Cerebellar cortex (tissue), 1 donor: ENCODE measurements at places on chromosomes 4 and X.

- DNase-seq, result no peak
Observed at GRCh38 chr4:7855731-7856130, 83.9 kb downstream of the AFAP1 start.

DNA sequence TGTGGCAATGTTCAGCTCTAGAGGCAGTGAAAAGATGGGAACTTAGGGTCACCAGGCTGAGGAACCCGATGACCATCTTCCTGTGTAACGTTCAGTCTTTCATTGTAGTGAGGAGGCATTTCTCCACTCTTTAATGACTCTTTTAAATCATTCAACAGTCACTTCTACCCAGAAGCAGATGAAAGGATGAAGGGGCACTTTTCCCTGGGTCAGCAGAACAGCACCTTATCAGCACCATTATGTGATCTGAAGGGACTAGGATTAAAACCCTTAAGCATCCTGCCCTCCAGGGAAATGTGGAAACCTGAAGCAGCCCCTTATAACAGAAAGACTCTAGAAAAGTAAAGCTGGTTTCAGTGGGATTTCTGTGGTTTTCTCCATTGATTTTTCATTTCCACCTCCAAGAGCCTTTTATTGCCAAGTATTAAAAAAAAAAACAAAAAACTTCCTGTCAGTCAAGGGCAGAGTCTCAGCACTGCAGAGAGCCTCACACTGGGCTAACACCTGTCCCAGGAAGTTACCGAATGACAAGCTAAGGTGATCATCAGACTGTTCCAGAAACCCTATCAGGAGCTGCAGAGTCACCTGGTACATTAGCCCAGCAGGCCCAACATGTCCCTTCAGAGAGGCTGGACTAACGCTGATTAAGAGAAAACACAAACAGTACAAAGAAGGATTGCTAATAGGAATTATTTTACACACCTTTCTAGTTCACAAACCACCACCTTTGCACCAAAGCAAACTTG lies 185.9 kb downstream of the SHROOM3 start:
- peak; percentile 97 for DNase-seq

GRCh38 chr4:2072971-2073807 lies 14.1 kb downstream of the NAT8L start:
- no peak for DNase-seq

DNA sequence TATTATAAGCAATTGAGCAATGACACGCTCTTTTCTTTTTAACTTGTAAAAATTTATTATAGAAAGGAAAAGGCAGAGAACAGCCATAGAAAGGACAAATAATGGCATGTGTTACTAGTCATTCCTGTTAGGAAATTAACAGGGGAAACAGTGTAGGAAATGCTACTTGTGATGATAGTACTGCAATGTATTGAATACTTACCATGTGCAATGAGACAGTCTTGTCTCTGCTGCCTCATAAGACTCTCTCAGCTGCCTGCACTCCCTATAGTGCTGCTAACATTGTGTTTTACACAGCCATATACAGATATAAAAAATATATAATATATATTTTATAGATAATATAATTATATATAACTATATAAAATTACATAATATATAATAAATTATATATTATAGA lies 62.3 kb upstream of the SHOX start:
- DNase-seq, result no peak

DNA sequence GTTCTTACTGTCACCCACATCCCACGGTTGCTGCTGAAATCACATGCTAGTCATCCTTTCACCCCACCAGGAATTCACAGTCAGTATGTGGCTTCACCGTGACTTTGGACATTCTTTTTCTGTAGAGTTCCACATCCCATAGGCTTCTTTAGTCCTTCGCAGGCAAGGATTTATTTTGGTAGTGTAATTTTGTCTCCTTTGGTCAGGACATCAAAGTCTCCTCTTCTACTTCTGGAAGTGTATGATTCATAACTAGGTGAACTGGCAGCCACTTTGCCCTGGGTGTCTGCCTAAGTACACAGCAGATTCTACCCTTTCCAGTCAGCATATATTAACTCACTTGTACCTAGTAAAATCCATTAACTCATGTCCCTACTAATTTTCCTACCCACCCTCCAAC lies 38.3 kb upstream of the MMAA start:
- no peak for DNase-seq

- DNase-seq, result no peak
Observed at GRCh38 chrX:77786365-77786680, 307 bp upstream of the ATRX start.

DNA sequence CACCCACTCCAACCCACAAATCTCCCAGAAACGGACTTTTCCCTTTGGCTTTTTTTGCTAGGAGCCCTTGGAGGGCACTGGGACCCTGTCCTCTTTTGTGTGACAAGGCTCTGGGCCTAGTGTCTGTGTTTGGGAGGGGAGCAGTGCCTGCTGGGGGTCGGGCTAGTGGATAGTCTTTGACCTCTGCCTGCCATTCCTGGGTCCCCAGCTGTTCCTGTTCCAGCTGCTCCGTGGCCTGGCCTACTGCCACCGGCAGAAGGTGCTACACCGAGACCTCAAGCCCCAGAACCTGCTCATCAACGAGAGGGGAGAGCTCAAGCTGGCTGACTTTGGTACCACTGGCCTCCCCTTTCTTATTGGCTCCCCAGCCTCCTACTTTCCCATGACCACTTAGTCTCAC lies 6.7 kb upstream of the USP11 start:
- DNase-seq, result no peak

GRCh38 chrX:9560219-9560618 lies 95.4 kb downstream of the TBL1X start:
- no peak for DNase-seq

DNA sequence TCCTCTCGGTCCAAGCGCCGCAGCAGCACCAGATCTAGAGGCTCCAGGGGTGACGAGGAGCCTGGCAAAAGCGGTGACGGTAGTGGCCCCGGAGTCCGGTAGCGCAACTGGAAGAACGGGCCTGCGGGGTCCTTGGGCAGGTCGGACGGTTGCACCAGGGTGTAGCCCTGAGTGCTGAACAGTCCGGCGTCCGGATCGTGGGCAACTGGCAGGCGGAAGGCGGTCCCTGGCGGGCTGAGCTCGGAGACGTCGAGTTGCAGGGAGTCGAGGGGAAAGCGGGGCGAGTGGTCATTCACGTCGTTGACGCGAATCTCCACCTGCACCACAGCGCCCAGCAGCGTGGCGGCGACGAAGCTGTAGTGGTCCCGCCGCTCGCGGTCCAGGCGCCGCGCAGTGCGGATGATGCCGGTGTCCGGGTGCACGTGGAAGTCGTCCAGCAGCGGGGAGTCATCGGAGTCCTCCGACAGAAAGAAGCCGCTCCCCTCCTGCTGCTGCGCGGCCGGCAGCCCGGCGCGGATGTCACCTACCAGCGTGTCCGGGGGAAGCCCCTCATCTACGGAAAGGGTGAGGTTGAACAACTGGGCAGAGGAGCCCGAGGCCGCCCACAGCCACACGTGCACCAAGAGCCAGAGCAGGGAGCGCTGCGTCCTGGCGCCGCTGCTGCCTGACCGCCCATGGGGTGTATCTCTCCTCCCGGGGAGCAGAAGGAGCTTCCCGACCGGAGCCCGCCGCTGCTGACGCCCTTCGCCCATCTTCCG lies 837 bp downstream of the DCHS2 start:
- no peak for DNase-seq

DNA sequence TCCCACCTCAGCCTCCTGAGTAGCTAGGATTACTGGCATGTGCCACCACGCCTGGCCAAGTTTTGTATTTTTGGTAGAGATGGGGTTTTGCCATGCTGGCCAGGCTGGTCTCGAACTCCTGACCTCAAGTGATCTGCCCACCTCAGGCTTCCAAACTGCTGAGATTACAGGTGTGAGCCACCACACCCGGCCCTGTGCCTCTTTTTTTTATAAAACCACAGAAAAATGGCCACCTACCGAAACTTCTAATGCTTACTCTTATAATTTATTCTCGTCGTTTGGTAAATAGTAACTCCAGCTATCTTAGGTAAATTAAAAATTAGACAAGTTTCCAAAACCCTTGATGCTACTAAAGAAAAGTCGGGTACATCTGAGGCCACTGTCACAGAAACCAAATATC lies 54.4 kb downstream of the IRF2 start:
- DNase-seq, result no peak

- no peak for DNase-seq
Observed at GRCh38 chrX:13128104-13128503, 83.7 kb upstream of the FAM9C start.

GRCh38 chrX:132614297-132614696 lies 125.5 kb upstream of the MBNL3 start:
- DNase-seq, result no peak

- peak; percentile 58 for DNase-seq
Observed at GRCh38 chrX:47562615-47563243, 1.7 kb downstream of the ARAF start.

DNA sequence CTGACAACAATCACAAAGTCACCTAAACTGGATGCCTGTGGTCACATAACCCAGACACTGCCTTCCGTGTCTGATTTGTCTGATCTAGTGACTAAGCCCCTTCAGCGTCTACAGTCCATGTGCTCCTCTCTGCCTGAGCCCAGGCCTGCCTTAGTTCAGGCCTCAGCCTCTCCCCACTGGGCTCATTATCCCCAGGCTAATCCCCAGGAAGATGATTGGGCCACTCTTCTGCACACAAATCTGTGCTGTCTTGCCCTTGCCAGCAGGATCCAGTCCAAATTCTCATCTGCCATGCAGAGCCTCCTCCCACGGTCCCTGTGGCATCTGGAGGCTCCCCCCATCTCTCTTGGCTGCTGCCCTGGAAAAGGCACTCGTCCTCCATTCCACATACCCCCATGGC lies 96.5 kb downstream of the SLC2A9 start:
- no peak for DNase-seq

- no peak for DNase-seq
Observed at GRCh38 chr4:81404294-81404693, 67.4 kb downstream of the RASGEF1B start.

DNA sequence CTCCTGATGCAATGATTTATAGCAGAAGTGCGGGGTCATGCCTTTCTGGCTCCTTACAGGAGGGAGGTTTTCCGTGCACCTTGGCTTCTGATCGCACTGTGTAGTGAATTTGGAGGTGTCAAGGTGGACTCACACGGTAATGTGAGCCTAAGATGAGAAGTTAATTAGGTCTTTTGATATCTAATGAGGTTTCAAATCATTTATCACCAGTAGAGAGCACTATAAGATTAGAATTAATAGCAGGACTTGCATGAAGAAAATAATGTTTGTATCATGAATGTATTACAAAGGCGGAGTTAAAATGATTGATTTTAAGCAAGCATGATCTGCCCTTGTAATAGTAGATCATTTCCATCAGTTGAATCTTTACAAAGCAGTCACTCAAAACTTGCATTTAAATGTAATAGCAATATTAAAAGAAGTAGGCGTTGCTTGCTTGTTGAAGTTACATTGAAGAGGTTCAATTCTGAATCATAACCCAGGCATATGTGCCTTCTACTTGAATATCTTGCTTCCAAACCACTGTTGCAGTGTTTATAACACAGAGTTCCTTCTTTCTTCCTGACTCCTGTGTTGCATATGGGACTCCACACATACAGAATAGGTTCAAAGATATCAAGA lies 152.1 kb downstream of the FMR1NB start:
- DNase-seq, result peak; percentile 64

DNA sequence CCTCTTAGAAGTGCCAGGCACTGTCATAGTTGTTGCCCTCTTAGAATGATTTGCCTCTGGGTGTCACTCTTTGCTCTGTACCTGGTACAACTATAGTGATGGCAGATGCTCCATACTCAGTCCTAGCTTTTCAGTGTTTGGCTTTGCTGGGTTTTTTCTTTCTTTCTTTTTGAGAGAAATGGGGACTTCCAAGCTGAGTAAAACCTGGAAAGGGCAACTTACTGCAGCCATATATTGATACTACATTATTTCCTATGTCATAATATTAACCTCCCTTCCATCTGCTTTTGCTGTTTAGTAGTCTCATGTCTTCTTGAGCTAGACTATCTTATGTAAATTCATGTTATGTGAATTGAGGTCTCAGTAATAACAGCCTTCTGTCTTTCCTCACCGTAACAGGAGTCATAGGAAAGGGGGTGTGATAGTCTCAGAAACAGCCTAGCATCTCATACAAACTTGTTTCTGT lies 49.0 kb downstream of the NIPAL1 start:
- no peak for DNase-seq

DNA sequence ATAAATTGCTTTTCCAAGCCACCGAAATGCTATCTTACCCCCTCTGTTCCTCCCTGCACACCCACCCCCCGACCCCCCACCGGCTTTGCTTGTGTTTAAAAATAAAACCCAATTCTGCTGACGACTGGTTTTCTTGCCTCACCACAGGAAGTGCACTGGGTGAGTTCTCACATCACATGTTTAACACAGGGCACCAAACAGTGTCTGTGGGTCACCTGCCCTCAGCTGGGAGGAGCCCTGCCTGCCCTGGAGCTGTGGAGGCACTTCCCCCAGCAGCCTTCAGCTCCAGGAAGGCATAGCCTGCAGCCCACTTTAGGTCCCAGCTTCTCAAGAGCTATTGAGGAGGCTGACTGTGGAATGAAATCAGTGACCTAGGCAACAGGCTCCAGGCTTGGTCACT lies 8.8 kb downstream of the TMEM255A start:
- no peak for DNase-seq

GRCh38 chr4:53855581-53856250 lies 208.7 kb downstream of the CHIC2 start:
- DNase-seq, result no peak

DNA sequence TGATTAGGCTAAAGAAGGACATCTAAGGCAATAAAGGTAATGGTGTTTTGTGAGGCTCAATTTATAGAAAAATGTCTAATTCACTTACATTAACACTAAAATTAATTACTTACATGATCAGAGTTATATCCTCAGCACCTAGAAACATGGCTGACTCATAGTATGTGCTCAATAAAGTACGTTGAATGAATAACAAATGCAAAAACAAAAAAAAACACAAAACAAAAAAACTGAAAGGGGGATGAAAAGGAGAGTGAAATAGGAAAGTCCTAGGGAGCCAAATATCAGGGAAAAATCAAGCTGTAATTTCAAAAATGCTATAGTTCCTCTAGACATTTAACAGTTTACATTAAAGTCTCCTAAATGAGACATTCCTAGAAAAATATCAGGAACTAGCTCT lies 18.7 kb downstream of the MBNL3 start:
- no peak for DNase-seq

DNA sequence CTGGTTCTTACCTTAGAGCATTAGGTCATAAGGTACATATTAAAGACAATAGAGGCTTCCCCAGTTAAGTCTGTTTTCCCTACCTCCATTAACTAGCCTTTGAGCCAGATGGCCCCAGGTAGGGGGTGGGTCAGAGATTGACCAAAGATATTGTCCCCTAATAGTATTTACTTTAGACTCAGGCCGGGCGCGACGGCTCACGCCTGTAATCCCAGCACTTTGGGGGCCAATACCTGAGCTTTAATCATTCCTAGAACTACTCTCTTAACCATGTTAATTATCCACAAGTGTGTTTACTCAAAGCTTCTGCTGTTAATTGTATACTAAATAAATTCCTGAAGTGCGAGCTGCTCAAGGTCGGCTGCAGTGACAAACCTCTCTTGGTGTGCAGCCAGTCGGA lies 28.0 kb upstream of the AMBN start:
- no peak for DNase-seq

- DNase-seq, result no peak
Observed at GRCh38 chr4:148015058-148015457, 283.2 kb downstream of the ARHGAP10 start.

GRCh38 chrX:153612413-153612812 lies 13.5 kb upstream of the CCNQ start:
- no peak for DNase-seq

GRCh38 chrX:43949669-43950068 lies 23.5 kb downstream of the NDP start:
- peak; percentile 74 for DNase-seq
